ENCODE measurements at places on chromosomes 4 and X.

- no peak for DNase-seq
These were observed 233.6 kb downstream of the PDHA2 start for GRCh38 chr4:96073461-96073860.

DNA sequence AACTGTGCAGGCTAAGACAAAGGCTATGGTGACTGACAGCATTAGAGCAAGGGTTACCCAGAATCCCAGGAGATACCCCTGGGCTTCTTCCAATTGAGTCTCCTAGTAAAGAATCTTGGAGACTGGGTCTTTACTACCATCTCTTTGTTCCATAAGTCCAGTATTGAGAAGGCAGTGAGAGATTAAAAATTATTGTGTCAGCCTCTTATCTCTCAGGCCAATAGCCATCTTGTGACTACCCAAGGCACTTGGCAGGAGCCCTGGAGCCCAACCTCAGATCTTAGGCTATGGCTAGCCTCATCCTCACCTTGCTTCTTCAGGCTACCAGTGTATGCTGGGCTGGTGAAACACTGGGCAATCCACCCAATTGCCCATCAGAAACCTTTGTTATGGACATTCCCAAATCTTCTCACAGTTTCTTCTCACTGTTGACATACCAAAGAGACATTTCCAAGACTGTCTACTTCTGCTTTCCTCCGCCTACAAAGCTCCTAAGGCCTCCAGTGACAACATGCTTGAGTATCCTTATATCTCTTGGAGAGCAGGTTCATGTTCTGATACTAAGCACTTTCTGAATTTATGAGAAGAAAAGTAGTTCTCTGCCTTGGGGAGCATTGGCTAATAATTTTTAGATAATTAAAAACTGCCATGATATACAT lies 76.3 kb upstream of the STIM2 start:
- DNase-seq, result no peak

DNA sequence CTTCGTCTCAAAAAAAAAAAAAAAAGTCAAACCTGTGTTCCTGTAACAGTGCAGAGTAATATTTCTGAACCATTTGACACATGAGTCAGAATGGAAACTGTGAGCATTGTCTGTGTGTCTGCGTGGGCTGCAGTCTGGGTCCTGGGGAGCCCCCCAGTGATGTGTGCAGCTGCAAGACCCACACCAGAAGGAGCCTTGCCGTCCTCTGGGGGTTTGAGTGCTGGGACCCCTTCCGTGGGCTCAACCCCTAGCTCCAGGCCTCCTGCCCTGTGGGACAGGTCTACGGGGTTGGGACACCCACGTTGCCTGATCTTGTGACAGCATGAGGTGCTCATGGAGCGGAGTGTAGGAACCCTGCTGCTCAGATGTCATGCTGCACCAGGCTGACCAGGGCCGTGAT lies 43.7 kb downstream of the DDX3X start:
- DNase-seq, result no peak

DNA sequence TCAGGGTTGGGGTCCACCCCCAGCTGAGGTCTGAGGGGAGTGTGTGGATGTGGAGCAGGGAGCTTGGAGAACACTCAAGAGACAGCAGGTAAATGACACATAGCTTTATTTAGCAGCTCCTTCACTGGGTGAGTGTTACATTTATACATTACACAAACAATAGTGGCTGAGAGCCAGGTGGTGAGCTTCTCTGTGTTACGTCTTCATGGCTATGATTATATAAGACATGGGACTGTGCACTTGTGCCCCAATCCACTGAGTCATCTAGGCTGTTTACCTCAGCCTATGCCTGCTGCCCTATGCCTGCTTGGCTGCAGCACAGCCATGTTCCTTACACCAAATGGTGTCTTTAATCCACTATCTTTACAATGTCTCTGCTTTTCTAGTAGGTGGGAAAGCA lies 459.6 kb downstream of the AFF2 start:
- DNase-seq, result no peak

DNA sequence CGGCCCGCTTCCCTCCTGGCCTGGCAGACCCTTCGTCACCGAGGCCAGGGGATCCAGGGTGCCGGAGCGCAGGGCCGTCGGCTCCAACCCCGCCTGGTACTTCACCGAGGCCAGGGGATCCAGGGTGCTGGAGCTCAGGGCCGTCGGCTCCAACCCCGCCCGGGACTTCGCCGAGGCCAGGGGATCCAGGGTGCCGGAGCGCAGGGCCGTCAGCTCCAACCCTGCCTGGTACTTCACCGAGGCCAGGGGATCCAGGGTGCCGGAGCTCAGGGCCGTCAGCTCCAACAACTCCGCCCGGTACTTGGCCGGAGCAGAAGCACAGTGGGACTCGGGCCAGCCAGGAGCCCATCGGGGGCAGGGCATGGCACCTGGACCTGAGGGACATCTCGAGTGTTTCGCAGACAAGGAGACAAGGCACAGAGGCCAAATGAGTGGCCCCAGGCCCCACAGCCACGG lies 85.1 kb downstream of the FAM53A start:
- DNase-seq, result no peak

DNA sequence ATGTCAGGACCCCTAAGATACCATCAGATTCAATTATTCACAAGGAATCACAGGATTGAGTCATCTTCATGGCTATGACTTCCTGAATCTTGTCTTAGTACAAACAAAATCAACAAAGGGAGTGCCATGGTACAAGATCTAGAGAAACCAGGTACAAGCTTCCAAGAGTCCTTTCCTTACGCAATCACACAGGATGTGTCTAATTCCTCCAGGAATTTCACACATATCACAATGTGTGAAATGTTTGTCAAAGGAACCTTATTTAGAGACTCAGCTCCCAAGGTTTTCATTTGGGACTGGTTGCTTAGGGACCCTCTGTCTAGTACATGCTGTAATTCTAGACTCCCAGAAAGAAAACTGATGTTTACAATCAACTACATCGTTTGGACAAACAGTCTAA lies 83.0 kb downstream of the MAB21L2 start:
- DNase-seq, result no peak

GRCh38 chr4:182968917-182969650 lies 51.9 kb upstream of the DCTD start:
- no peak for DNase-seq

DNA sequence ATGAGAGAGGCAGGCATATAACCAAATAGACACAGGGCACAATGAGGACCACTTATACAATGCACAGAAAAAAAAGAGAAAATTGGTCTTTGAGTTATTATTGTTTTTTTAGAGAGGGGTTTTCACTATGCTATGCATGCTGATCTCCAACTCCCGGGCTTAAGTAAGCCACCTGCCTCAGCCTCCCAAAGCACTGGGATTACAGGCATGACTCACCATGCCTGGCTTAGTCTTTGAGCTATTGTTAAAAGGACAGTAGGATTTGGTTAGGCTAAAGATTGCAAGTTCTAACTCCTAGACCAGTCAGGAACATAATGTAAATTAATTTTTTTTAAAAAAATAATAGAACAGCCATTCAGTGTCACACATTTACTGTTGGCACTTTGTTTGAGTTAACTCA lies 340.1 kb downstream of the GPAT3 start:
- DNase-seq, result no peak

- no peak for DNase-seq
These were observed 1.4 kb downstream of the TMA16 start for GRCh38 chr4:163495900-163496299.
